ENCODE measurements at places on chromosomes 13 and 19.
A peak's percentile ranks its signal among the peaks of the same experiment; 100 is the strongest.

- DNase-seq: no peak
Observed at GRCh38 chr13:99258210-99258860, at the start of gene GPR18. Gene GPR18 (minus strand): TSS chr13:99258379. CDS start chr13:99255872, 2,507 bp downstream.

DNA sequence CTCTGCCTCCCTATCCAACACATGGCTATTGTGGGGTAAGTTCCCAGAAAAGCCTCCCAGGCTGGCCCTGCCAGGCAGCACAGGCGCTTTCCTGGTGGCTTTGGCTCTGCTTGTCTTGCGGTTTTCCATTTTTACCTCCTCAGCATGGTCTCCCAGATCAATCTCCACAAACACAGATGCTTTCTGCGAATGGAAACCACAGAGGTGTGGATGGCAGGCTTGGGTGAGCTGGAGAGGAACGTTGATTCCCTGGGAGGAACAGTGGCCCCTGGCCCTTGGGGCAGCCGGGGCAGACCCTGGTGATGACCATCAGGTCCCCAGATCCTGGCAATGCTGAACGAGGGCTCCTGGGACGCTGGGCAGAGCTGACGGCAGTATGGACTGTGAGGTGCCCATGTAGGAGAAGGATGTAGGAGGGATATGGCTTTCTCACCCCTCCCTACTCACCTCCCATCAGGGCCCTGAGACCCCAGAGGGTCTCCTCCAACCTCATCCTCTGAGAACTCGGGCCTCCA is 6.6 kb downstream of the C13orf46 start:
- no peak for DNase-seq

GRCh38 chr19:5918463-5919079 is 4.5 kb downstream of the CAPS start:
- no peak for DNase-seq

DNA sequence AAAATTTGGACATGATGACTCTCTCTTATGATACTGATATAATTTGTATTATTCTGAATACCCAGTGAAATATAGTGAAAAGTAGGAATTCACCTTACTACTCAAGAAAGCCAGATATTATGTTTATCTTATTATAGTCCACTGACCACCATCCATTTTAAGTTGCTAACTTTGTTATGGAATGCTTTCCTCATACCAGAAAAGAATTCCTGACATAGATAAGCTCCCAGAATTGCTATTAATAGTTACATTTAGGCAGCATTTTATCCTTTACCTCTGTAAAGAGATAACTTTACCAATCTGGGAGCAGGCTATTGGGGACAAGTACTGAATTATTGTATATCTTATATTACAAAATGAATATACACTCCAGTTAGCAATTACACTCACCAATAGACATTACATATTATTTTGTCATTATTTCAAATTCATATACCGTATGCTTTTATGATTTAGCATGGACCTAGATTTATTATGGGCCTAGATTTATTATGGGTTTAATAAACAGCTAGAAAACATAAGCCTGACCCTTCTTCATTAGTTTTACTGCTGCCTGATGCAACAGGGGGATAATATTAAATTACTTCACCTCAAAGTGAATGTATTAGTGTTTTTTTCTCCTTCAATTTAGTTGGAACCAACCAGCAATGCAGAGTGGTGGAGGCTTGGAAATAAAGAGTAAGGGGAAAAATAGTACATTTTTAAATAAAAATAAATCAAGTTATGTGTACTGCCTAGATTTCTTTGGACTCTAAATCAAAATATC is 1886.1 kb downstream of the PCDH9 start:
- DNase-seq: no peak

DNA sequence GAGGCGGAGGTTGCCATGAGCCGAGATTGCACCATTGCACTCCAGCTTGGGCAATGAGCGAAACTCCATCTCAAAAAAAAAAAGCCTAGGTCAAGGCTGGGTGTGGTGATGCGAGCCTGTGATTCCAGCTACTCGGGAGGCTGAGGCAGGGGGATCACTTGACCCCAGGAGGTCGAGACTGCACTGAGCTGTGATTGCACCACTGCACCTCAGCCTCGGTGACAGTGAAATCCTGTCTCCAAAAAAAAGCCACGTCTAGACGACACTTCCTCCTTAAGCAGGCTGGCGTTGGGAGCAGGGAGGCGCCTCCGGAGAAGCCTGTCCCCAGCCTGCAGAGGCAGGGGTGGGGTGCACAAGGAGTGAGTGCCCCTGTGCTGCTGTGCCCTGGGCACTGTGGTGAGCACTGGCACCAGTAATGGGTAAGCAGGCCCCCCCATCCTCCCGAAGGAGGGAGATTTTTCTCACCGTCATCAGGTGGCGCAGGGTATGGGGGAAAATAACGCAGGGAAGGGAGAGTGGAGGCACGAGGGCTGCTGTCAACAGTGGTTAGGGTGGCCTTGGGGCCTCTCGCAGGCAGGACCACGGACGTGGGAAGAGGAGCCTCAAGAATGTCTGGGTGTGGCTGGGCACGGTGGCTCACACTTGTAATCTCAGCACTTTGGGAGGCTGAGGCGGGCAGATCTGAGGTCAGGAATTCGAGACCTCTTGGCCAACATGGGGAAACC is 706 bp downstream of the P2RY11 start:
- DNase-seq: peak; percentile 83

DNA sequence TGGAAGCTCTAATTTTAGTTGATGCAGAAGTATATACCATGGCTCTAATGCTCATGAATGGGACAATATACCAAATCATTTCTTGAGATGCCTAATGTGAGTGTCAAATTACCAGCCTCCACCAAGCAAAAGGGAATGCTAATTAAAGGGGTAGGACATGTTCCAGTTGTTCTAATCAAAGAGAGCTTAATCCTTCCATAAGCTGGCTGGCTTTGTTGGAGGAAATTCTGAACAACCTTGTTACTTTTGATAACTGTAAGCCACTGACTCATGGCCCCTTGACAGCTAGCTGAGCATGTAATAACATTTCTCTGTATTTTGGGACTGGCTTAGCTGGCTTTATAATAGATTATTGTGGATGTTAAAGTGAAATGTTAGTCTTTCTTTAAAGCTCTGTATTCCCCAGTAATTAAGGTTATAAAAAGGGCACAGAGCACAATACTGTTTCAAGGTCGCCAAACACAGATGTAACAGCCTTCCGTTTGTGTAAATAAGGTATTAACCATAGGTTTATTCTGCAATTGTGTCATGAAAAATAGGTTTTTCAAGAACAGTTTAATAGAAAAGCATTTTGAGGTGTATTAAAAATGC is 1194.0 kb downstream of the PCDH9 start:
- no peak for DNase-seq

- DNase-seq: no peak
Observed at GRCh38 chr13:108304170-108305016, 34.9 kb downstream of the TNFSF13B start.

DNA sequence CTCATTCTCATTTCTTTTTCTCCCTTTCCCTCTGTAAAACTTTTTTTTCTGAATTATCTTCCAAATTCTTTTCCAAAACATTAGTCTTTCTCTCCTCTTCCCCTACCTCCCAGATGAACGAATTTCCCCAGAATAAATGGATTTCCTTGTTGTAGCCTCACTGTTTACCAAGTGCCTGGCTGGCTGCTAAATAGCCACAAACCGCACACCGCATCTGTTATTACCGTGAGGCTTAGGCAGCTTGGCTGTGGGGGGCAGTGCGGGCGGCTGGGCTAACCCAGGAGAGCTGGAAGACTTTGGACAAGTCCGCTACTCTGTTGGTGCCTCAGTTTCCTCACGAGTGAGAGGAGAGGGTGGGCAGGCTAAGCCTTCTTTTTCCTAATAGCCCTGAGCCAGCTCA is 10.7 kb downstream of the IL17D start:
- no peak for DNase-seq

DNA sequence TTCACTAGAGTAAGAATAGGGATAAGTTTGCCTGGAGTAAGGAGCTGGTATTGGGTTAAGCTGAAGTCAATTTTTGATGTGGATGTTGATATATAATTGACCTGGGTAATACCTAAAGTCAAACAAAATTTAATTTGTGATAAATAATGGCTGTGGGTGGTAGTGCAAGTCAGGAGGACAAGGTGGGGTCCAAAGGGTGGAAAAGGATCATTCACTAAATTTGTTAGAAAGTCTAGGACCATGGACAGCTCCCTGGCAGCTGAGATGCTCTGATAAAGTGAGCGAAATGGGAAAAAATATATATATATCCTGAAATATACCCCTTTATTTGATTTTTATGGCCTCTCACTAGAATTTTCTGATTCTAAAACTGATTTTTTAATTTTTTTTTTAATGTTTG is 463.5 kb downstream of the GPC6 start:
- DNase-seq: no peak

- DNase-seq: no peak
Observed at GRCh38 chr19:29645491-29645867, 19.8 kb upstream of the PLEKHF1 start.

GRCh38 chr19:35618857-35619256 is 6.3 kb downstream of the HAUS5 start:
- DNase-seq: no peak

DNA sequence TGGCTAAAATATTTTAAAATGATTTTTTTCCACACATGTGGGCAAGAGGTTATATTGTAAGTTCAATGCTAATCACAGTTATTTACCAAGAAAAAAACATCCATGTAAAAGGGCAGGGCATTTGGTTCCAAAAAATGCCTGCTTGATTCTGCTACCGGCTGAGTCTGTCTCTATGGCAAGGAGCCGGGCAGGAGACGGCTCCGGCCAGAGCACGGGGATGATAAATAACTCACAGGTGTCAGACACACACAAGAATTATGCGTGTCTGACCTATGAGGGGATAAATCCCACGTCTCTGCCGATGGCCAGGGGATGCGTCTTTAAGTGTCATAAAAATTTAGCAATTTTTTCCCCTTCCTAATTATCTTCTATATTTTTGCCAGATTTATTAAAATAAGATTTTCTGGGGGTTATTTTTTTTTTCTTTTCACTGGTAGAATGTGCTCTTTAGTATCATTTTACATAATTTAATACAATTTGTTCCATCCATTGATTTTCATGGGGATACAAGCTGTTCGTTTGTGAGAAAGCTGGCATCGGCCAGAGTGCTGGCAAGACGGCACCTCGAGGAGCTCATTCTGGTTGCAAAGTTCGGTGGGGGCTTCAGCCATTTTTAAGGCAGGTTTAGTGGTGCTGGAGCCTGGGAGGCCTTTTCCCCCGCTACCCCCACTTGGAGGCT is 253.9 kb downstream of the ZNF536 start:
- DNase-seq: no peak

DNA sequence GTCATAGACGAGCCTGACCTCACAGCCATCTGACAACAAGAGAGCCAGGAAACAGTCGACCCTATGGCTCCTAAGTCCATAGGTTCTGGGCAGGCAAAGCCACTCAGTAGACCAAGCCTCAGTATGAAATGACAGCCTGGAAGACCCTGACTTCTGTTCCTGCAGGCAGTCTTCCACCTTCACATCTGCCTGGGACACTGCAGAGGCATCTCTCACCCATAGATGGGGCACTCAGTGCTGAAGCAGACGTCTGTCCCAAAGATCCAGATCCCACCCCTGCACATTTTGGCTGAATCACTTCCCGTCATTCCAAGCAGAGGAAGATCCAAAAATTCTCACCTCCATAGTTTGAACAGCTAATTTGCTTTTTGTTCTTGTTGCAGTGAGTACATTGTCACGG is 139.3 kb upstream of the ZNF507 start:
- no peak for DNase-seq

DNA sequence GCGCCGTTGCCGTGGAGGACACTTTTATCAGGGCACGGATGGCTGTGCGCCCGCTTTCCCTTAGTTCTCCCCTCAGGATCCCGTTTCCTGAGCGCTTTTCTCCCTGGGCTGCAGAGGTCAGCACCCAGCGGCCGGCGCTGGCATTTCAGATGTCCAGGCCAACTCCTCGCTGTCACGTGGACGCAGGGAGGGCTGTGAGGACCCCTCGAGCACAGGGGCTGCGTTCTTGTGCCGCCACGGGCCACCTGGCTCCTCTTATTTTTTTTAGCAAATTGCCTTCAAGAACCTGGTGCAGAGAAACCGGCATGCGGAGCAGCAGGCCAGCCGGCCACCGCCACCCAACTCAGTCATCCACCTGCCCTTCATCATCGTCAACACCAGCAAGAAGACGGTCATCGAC is 22.3 kb downstream of the ATP4B start:
- no peak for DNase-seq

DNA sequence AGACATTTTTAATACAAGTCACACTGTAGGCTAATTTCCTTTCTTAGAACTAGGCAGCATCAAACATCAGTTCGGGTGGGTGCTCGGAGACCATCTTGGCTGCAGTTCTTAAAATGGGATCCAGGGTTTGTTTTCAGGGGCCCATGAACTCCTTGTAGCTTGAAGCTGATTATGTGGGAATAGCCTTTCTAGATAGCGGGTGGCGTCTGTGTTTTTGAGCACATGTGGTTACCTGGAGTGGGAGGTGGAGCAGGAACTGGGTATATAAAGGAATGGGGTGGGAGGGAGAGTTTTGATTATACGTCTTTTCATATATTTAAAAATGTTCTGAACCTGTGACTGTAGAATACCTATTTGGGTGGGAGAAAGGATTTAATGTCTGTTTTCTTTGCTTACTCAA is 12.9 kb downstream of the CLPTM1 start:
- DNase-seq: no peak

DNA sequence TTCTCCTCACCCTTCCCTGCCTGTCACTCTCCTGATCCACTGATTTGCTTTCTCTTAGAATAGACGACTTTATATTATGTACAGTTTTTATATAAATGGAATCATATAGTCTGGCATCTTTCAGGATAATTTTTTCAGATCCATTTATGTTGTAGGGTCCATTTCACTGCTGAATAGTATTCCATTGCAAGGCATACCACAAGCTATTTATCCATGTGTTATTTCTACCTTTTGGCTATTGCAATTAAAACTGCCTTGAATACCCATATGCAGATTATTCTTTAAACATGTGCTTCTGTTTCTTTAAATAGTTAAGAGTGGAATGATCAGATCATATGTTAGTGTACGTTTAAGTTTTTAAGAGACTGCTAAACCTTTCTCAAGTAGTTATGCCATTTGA is 17.8 kb upstream of the ZNF177 start:
- no peak for DNase-seq

- DNase-seq: no peak
Observed at GRCh38 chr13:53159431-53159830, 130.8 kb downstream of the OLFM4 start.

- DNase-seq: no peak
Observed at GRCh38 chr13:89930861-89931260, 1416.6 kb upstream of the MIR17HG start.

DNA sequence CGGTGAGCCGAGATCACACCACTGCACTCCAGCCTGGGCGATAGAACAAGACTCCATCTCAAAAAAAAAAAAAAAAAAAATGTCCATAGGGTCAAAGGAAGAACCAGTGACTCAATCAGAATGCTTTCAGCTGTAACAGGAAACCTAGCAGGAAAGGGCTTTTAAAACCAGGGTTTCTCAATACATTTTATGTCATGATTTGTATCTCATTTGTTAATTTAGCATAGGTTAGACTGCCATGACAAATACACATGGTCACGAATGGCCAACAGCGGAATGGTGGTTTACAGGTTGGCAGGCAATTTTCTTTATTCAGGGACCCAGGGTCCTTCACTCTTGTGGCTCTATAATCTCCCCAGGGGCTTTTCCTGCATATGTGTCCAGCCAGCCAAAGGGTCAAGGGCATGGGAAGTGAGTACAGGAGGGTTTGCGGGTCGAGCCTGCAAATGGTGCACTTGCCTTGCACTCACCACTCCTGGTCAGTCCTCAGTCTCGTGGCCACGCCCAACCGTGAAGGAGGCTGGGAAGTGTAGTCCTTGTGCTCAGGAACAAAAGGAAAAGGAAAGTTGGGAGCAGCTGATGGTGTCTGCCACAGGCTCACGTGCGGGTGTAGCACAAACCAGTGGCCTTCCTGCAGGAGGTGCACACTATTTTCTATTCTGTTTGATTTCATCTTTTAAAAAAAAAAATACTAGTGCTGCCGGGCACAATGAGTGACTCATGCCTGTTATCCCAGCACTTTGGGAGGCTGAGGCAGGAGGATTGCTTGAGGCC is 14.8 kb downstream of the DHX34 start:
- DNase-seq: no peak
